ENCODE measurements at places on chromosomes 13 and 19. TPM values are rescaled to one million over a fixed set of nuclear protein-coding genes. Genes with fewer than 3 reads are reported as not detected.
A peak's percentile ranks its signal among the peaks of the same experiment; 100 is the strongest.

GRCh38 chr13:94305934-94306333, 173.5 kb downstream of the DCT start:
- DNase-seq: no peak

DNA sequence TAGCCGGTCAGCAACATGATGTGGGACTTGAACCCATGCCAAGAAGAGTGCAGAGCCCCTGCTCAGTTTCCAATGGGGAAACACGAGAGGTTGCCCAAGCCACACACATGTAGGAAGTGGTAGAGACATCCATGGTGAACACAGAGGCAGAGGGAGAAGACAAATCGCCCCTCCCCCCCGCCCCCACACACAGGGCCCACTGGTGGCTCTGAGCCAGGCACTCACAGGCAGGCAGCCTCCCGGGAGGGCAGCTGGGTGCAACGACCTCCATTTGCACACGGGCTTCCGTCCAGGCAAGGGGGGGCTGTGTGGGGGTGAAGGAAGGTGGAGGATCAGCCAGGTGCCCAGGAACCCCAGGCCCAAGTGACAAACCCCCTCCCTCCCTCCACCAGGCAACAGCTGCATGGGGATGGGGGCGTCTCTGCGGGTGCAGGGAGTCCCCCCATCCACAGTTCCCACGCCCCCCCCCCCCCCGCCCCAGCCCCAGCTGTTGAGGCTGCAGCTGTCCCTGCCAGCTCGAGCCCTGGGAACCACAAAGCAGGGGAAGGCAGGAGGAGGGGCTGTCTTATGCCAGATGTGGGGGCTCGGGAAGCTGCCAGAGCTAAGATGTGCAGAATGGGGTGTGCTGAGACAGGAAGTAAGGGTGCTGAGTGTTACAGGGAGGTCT, 3.4 kb downstream of the NOTCH3 start:
- no peak for DNase-seq

DNA sequence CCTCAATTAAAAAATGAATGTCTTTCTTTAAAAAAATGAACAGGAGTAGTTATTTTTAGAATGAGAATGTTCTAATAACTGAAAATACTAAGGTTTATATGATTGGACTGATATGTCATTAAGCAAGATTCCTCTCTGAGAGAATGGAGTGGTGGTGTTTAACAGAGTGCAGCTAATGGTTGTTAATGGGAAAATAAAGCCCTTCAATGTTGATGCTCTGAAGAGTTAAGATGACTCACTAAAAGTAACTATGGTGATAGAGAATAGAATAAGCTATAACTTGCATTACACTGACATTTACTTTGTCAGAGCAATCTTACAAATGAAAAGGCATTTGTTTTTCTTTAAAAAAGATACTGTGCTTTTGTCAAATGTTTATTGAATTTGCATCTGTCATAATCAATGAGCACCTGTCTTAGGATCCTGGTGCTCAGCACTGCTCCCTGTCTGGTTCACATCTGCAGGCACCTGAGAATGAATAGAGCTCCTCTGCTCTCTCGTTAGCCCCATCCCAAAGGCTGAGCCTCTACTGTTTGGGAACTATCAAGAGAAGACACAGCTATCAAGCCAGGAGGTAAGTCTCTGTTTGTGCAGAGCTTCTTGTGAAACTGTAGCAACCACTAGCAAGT, 15.1 kb downstream of the PABPC3 start:
- no peak for DNase-seq

DNA sequence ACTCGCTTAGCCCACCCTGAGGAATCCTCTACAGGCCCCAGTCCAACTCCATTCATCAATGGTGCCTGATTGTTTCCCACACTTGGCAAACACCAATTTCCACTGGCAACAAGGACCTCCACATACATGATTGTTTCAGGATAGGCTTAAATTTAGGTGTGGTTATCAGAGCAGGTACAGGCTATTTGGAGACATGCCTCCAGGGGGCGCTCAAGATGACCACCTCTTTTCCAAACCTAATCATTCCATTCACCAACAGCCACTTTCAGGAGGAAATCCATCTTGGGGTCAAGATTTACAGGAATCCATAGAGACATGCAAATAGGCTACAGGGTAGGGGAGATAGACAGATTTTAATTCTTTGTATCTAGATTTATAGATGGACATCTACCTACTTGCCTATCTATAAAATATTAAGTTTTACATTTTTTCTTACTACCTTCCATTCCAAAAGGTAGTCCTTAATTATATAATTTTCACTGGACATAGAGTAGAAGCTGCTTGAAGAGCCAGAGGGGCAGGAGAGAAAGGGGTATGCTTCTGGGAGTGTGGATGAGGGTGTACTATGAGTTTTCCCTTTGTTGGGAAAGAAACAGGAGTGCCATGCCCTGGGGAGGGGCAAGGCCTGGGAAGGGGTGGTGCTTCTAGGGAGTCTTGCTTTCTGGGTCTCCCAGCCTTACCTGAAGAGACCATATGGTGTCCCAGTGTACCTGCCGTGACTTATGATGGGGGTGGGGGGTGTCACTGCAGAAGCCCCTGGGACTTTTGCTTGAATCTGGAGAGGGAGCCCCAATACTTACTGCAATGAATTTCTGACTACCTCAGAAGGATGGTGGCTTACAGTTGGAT, 14.1 kb upstream of the PCDH8 start:
- no peak for DNase-seq

- no peak for DNase-seq
Measured at GRCh38 chr19:49802836-49803528, 10.1 kb downstream of the FUZ start.

DNA sequence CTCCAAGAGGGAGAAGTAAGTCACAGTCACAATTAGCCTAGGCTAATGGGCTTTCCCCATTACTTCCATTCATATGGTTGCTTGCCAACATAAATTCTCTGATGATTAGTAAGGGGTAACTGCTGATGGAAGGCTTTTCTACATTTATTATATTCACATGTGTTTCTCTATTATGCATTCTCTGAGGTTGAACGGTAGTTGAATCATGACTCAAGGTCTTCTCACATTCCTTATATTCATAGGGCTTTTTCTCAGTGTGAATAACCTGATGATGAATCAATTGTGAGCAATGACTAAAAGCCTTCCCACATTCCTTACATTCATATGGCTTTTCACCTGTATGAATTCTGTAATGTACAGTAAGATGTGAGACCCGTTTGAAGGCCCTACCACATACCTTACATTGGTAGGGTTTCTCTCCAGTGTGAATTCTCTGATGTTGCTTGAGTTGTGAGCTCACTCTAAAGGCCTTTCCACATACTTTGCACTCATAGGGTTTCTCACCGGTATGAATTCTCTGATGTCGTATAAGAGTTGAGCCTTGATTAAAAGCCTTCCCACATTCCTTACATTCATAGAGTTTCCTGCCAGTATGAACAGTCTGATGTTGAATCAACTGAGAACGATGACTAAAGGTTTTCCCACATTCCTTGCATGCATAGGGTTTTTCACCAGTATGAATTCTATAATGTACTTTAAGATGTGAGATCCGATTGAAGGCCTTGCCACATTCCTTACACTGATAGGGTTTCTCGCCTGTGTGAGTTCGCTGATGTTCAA, 9.3 kb downstream of the ZNF582 start:
- DNase-seq: no peak

GRCh38 chr13:73989244-73989843, 144.9 kb downstream of the KLF12 start:
- DNase-seq: no peak

- DNase-seq: no peak
Measured at GRCh38 chr19:32041681-32042292, 303.6 kb upstream of the ZNF507 start.

DNA sequence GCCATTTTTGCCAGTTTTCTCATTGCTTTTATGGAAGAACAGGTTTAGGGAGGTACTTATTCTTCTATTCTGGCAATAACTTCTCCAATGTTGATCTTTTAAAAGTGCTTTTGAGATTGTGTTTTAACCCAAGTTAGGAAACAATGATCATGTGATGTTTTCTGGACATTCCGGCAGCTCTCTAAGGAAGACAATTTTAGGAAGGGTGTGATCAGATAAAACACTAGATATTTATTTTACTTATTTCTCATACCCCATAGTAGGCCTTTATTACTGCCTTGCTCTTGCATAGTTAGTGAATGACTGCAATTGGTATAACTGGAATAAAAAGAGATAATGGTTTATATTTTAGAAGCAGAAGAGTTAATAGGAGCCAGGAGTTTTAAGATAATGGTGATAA, 68.4 kb upstream of the SPATA13 start:
- DNase-seq: no peak

- DNase-seq: peak; percentile 51
Measured at GRCh38 chr19:44718441-44719261, 19.7 kb downstream of the CEACAM16 start.

DNA sequence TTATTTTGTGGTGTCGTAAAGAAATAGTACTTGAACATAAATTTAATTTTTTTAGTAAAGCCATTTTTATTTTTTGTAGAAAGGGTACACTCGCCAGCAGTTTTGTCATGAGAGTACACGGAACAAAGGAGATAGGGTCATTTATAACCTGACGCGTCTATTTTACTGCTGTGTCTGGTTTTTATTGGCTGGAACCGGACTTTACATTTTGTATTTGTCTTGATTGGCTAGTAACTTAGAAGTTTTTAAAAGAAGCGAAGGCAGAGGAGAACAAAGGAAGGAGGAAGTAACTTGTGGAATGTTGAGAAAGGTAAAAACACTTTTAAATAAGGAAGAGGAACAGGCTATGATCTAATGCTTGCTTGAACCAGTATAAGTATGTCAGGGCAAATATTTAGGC, 43.5 kb downstream of the TRPM4 start:
- DNase-seq: no peak

DNA sequence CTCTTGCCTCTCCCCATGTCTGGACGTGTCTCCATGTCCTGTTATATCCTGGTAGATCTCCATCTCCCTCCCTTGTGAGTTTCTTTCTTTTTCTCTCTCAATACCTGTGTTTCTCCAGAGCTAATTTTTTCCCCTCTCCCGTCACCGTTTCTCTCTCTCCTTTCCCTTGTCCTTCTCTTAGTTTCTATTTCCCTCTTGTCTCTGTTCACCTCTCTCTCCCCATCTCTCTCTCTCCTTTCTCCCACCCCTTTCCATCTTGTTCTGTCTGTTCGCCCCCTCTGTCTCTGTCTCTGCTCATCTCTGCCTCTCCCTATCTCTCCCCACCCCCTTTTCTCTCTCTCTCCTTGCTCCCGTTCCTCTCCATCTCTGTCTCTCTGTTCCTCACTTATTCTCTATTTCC, 13.0 kb downstream of the SLC8A2 start:
- DNase-seq: no peak

DNA sequence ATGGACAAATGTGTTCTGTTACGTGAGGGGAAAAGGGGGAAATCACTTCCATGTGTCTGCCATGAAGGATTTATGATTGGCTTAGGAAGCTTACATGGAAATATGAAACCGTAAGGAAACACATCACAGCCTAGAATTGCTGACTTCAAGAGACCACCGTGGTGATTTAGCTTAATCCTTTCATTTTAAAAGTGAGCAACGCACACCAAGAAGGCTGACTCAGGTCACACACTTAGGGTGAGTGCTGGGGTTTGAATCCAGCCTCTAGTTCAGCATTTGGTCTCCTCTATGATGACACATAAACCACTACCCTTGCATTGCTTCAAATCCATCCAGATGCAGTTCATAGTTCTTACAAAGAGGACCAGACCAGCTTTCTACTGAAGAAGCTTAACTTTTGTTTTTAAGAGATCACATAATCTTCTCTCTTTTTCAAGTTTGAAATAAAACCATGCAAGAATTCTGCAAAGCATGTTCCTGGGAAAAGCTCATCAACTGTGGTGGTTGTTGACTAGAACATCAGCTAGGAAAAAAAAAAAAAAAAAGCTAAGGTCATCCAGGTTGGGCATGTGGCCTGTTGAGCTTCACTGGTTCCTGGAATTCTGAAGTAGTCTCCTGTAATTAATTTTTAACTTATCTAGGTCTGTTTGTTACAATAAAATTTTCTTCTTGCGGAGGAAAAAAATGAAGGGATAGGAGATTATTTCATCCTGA, 60.2 kb upstream of the KL start:
- no peak for DNase-seq

DNA sequence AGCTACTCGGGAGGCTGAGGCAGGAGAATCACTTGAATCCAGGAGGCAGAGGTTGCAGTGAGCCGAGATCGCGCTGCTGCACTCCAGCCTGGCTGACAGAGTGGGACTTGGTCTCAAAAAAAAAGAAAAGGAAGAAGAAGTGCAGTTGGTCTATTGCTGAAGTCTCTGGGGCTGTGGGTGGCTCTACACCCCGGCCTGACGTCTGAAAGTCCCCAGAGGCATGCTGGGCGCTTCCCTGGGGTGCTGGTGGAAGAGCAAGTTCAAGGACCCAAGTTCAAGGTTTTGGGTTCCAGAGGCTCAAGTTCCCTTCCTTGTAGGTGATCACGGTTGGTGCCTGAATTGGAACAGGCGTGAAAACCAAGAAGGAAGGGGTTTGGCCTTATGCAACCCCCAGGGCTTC, 3.8 kb downstream of the HCN2 start:
- DNase-seq: no peak

DNA sequence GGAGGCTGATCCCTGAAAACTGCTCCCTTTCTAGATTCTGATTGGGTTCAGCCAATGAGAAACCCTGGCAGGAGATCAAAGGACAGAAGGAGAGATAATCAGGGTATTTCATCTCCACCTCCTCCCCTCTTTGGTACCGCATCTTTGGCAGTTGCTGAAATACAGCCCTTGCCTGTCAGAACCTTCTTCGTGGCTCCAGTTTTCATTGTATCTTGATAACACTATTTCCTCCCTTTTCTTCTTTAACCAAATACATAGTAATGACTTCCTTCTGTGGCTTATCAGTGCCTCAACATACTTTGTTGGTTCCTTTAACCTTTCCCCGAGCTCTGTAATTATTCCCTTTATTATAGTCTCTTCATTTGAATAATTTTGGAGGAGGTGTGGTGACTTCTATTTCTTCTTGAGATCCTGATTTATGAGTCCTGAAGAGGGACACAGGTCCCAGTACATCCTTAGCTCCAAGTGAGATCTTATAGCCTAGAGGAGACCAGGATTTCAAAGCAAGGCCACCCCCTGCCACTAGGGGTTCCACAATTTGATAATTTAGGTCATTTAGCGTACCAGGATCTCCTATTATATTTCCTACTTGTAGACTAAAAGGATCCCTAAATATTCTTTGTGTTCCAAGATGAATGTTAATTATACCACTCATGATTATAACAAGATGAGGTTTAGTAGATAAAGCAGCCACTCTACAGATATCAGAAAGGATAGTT, 98.0 kb downstream of the EDNRB start:
- DNase-seq: no peak

- DNase-seq: no peak
Measured at GRCh38 chr13:37488726-37489125, 109.8 kb downstream of the POSTN start.

The HNRNPUL1 gene
- total RNA-seq: 79.3 TPM

The PLEKHF1 gene
- total RNA-seq: 13.4 TPM

The ZNF878 gene
- total RNA-seq: 0.85 TPM

The ZNF470 gene
- 9.7 TPM for total RNA-seq

The OR1M1 gene
- not detected for total RNA-seq

The MAST1 gene
- 0.74 TPM for total RNA-seq

The CD209 gene
- total RNA-seq: 6.2 TPM

The CGB5 gene
- total RNA-seq: not detected

The DBP gene
- 4.6 TPM for total RNA-seq

The MRPL34 gene
- 6.1 TPM for total RNA-seq
